ENCODE measurements at places on chromosomes 7 and 10.

GRCh38 chr10:47049056-47049851 lies 138.0 kb downstream of the PTPN20 start:
- DNase-seq, result no peak

GRCh38 chr10:42898037-42898960 lies 115.7 kb downstream of the BMS1 start:
- no peak for DNase-seq

DNA sequence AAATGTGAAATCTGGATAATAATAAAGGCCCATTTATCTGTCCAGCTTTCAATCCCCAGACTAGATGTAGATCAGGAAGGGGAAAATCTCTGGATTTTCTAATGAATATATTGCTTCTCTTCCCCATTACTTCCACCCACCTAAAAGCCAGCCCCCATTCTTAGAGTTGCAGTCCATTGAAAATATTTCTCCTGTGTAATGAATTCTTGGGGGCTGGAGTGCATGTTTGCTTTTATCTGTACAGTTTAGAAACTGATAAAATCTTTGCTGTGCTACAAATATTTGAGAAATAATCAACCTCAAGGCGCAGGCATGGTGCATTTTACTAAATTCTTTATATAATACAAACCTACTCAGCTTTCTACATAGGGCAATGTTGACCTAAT lies 180.8 kb downstream of the ARID5B start:
- DNase-seq, result no peak

- DNase-seq, result no peak
Measured at GRCh38 chr10:35017608-35018007, 72.5 kb downstream of the CUL2 start.

DNA sequence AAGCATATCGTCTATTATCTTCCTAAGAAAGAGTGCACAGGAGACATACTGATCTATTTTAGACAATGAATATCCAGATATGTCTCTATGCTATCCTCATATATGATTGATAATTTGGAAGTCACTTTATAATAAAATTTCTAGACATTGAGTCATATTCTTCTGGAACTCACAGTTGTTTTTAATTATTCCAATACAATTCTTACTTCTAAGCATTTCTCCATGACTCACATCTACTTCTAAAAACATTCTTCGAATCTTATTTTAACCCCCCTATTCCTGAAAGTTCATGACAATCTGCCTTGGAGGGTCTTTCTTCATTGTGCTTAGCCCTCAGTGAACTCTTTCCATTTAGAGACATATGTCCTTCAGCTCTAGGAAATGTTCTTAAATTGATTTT lies 368.1 kb downstream of the MDFIC start:
- DNase-seq, result peak; percentile 57

DNA sequence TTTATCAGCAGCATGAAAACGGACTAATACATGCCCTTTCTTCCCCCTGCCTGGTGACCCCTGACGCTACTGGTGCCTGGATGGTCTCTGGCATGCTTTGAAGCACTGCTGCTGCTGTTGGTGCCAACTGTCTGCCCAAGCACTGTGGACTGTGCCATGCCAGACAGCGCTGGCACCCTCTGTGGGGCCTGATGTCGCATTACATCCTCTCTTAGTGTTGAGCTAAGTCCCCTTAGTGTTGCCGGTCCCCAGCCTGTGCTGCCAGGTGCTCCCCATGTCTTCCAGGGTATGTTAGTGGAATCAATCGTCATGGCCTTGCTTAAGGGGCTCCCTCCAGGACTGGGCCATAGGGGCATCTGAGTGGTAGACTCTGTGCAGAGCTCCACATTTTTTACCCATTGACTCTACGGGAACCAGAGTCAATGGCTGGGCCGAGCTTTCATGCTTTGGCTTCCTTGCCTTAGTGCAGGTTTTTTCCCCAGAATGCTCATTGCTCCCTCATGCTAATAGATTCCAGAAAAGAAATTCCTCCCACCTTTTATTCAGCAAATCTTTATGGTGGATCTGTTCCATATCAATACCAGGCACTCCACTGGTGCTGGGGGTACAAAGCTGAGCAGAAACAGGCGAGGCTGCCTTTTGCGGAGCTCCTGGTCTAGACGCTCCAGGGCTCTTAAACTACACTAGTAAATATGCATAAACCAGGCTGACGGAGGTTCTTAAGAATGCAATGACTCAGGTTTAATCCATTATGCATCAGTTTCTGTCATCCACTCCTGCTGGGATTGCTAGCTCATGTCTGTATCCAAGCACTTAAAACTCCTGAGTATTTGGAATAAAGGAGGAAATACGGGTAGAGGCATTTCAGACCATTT lies 21.8 kb upstream of the MRC1 start:
- peak; percentile 83 for DNase-seq

DNA sequence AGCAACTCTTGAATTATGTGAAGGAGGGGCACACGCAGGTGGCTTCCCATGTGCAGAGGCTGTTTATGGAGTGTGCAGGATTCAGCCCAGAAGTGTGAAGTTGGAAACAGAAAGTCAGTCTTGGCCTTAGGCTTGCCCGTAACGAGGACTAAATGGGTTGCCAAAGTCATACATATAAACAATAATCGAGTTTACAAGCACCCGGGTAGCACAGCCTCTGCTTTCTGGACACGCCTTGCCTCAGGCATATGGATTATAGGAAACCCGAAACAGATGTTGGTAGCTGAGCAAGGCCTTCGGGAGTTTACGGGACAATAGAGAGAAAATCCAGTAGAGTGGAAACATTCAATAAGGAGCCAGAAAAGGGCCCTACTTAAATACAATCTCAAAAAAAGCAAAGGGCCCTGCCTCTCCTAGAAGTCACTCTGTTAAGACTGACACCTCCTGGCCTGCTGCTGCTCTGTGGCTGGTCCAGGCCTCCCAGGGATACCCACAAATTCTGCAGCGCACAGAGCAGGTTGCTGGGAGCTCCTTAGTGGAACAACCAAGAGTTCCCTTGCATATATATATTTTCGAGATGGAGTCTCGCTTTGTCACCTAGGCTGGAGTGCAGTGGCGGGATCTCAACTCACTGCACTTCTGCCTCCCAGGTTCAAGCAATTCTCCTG lies 48.5 kb downstream of the SMKR1 start:
- DNase-seq, result peak; percentile 95
